ENCODE measurements at places on chromosomes 7 and 10. TPM values are rescaled to one million over a fixed set of nuclear protein-coding genes. Genes with fewer than 3 reads are reported as not detected.

The DUS4L gene
- total RNA-seq: 9.6 TPM

The INHBA gene
- 0.23 TPM for total RNA-seq

The OGDHL gene
- 0.46 TPM for total RNA-seq

The SH2D4B gene
- 0.06 TPM for total RNA-seq

The RBP3 gene
- not detected for total RNA-seq

The MRC1 gene
- total RNA-seq: 0.02 TPM

The NRCAM gene
- 99.1 TPM for total RNA-seq

The TMEM248 gene
- total RNA-seq: 87.2 TPM

The PRKAG2 gene
- 43.9 TPM for total RNA-seq

The GPR15LG gene
- total RNA-seq: not detected

The CCDC172 gene
- not detected for total RNA-seq

The WDR86 gene
- total RNA-seq: 0.20 TPM

The KCND2 gene
- total RNA-seq: not detected

The SGPL1 gene
- total RNA-seq: 27.3 TPM

The DYNC1I1 gene
- total RNA-seq: 0.15 TPM

The ANXA7 gene
- total RNA-seq: 113 TPM

The VWA2 gene
- 0.03 TPM for total RNA-seq

The ACSL5 gene
- total RNA-seq: 0.39 TPM

The TMEM229A gene
- not detected for total RNA-seq

The CLCN1 gene
- 0.03 TPM for total RNA-seq

The CASP2 gene
- total RNA-seq: 19.3 TPM

The MYL10 gene
- total RNA-seq: not detected

The ZNF777 gene
- 21.0 TPM for total RNA-seq

The TCAF2 gene
- total RNA-seq: 1.4 TPM

The UTF1 gene
- total RNA-seq: not detected

The AMPH gene
- total RNA-seq: 0.05 TPM

The ADAM12 gene
- total RNA-seq: 4.0 TPM

The CLDN15 gene
- 12.8 TPM for total RNA-seq

The CPXM2 gene
- total RNA-seq: not detected

The GNAT3 gene
- total RNA-seq: not detected

The GSAP gene
- total RNA-seq: 3.1 TPM

The CEP41 gene
- total RNA-seq: 12.4 TPM

The NPM3 gene
- 121 TPM for total RNA-seq

The MOGAT3 gene
- not detected for total RNA-seq

The TMEM213 gene
- total RNA-seq: not detected

The DNMBP gene
- 20.9 TPM for total RNA-seq

The MRLN gene
- total RNA-seq: not detected

The LRRN3 gene
- total RNA-seq: not detected

The C10orf67 gene
- total RNA-seq: 0.08 TPM

The CNPY1 gene
- not detected for total RNA-seq

The STEAP1B gene
- total RNA-seq: 0.07 TPM

Data from A549 treated with AZD2906 at 1 μM for 4 hours (cell line).